ENCODE measurements at places on chromosomes 2 and 18. TPM values are rescaled to one million over a fixed set of nuclear protein-coding genes. Genes with fewer than 3 reads are reported as not detected.

DNA sequence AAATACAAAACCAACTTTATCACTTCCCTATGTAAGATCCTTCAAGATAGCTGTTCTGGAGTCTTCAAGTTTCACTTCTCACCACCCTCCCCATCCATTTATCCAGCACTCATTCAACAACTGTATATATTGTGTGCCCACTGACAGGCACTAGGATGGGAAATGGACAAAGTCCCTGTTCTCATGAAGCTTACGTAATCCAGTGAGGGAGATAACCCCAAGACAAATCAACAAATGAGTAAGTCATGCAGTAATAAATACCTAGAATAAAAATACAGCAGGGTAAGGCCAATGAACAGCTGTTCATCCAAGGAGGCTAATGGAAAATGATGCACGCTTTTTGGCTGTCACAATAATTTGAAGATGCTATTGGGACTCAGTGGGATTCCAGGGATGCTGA is 133.8 kb downstream of the MEMO1 start:
- DNase-seq, result no peak

DNA sequence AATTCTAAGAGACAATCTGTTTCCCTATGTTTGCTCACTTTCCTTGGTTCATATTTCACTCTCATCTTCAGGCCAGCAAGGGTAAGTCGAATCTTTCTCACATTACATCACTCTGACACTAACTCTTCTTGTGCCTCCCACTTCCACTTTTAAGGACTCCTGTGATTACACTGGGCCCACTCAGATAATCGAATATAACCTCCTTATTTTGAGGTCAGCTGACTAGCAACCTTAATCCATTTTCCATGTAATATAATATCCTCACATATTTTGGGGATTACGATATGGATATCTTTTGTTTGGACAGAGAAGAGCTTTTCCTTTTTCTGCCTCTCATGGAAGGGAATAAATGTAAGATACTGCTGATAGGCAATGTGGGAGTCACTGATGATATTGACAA is 2015.7 kb upstream of the LRRTM1 start:
- no peak for DNase-seq

- peak; percentile 28 for DNase-seq
These were observed 18.9 kb downstream of the AOX1 start for GRCh38 chr2:200604571-200605255.

DNA sequence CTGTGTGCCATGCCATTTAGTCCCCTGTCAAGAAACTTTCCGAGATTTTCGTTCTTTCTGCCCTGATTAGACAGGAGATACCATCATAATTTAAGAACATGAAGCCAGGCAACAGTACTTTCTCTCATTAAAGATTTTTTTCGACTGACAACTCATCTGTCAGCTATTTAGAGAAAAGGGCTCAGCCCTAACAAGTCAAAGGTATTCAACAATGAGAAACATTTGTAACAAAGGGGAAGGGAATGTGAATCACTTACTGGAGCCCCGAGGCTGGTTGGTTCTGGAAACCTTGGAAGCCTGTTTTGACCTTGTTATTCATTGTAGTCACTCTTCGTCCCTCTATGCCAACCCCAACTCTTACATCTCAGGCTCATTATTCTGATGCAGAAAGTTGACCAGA is 199.4 kb downstream of the SPP2 start:
- no peak for DNase-seq

- DNase-seq, result peak; percentile 63
These were observed 38.0 kb downstream of the CABYR start for GRCh38 chr18:24176727-24177416.

GRCh38 chr2:101679801-101680487 is 17.6 kb upstream of the MAP4K4 start:
- DNase-seq, result no peak

DNA sequence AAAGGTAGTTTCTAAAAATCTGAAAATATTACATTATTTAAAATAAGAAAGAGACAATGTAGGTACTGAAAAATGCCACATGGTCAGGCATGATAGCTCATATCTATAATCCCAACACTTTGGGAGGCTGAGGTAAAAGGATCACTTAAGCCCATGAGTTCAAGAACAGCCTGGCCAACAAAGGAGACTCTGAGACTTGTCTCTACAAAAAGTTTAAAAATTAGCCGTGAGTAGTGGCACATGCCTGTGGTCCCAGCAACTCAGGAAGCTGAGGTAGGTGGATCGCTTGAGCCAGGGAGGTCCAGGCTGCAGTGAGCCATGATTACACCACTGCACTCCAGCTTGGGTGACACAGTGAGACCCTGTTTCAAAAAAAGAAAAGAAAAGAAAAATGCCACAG is 21.8 kb downstream of the ATAD2B start:
- peak; percentile 12 for DNase-seq

- no peak for DNase-seq
These were observed 186.3 kb downstream of the KCNE4 start for GRCh38 chr2:223238301-223238700.

- no peak for DNase-seq
These were observed 421.3 kb downstream of the ARHGAP15 start for GRCh38 chr2:143550500-143550899.

GRCh38 chr2:50885948-50886347 is 146.0 kb downstream of the NRXN1 start:
- DNase-seq, result no peak

PSD4 gene
- polyA plus RNA-seq, result 28.5 TPM

SCN3A gene
- polyA plus RNA-seq, result 0.16 TPM

SPATA3 gene
- polyA plus RNA-seq, result not detected

ZNF385B gene
- 13.5 TPM for polyA plus RNA-seq

ARHGEF4 gene
- polyA plus RNA-seq, result 5.8 TPM

GATA6 gene
- 11.5 TPM for polyA plus RNA-seq

SH3RF3 gene
- 8.7 TPM for polyA plus RNA-seq

CYTIP gene
- 45.9 TPM for polyA plus RNA-seq

All from lung (tissue), 17 donors.